Right ventricle myocardium superior (tissue), 1 donor: ENCODE measurements at places on chromosomes 2 and 18. TPM values are rescaled to one million over a fixed set of nuclear protein-coding genes. Genes with fewer than 3 reads are reported as not detected.

The HOXD1 gene
- total RNA-seq: not detected

GRCh38 chr2:145016711-145017110, 496.8 kb upstream of the ZEB2 start:
- DNase-seq: no peak

DNA sequence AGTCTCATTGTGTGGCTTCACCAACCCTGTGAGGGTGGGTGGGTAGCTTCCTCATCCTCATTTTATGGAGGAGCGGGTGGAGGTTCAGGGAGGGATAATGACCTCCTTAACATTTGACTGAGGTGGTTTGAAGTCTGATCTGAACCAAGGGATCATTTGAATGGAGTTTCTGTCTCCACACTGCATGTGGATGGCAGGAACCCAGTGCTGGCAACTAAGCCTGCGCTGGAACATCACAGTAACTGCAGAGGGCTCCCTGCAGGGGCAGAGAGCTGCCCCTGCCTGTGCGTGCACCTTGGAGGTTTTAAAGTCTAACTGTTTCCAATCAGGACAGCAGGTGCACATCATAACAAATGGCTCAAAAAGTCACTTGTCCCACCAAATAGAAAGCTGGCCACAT, 3.3 kb downstream of the AGAP1 start:
- DNase-seq: no peak

The DSC2 gene
- total RNA-seq: 26.0 TPM

DNA sequence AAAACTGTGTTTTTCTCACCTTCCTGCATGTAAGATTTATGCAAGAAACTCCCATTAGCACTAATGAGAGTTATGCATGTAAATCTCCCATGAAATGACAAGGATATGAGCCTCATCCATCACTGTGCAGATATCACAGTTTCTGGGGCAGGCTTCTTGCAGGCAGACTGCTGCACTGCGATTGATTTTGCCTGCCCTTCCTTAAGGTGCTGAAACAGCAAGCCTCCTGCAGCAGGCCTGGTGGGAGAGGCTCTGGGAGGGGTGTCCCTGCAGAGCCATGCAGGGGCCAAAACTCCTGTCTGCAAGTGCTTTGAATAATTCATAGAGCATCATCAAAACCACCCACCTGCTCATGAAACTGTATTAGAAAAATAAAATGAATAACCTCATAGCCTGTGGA, 285.9 kb downstream of the MYT1L start:
- DNase-seq: no peak

The ARHGEF4 gene
- total RNA-seq: 5.1 TPM

DNA sequence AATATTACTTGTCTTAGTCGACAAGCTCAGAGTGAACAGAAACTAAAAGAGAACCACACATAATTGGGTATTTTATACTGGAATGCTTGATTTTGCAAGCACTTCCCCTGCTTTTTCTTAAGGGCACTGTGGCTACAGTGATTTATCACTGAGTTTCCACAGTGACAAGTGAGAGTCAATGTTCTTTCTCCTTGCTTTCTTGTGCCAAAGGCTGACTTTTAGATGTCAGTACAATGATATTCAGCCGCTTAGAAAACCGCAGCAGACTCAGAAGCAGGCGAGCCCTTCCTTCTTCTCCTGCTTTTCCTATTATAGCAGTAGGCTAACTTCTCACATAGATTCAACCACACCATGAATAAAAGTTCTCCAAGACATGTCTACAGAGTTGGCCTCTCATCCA, 1603.6 kb upstream of the NXPH2 start:
- no peak for DNase-seq

The DAPL1 gene
- not detected for total RNA-seq
